ENCODE measurements at places on chromosomes 2 and 18.

- DNase-seq = no peak
Measured at GRCh38 chr2:37857575-37858399, 67.3 kb upstream of the RMDN2 start.

- peak; percentile 79 for DNase-seq
Measured at GRCh38 chr2:105790461-105791149, 45.9 kb downstream of the NCK2 start.

- DNase-seq = no peak
Measured at GRCh38 chr2:162403884-162404283, 60.0 kb downstream of the GCA start.

DNA sequence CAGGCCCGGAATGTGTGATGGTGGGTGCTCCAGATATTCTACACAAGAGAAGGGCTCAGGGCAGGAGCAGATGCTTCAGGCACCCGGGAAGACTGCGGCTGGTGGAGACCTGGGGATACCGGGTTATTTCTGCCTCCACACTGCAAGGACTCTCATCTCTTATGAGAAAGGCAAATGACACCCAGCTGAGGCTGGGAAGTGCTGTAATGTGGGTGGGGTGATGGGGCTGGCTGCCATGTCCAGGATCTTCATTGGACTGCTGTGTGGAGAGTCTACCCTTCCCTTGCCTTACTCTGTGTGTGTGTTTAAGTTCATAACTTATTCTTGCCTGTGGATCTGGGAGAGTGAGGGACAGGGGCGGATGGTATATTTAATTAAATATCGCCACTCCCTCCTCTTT lies 124.1 kb downstream of the KLHL29 start:
- DNase-seq = no peak

DNA sequence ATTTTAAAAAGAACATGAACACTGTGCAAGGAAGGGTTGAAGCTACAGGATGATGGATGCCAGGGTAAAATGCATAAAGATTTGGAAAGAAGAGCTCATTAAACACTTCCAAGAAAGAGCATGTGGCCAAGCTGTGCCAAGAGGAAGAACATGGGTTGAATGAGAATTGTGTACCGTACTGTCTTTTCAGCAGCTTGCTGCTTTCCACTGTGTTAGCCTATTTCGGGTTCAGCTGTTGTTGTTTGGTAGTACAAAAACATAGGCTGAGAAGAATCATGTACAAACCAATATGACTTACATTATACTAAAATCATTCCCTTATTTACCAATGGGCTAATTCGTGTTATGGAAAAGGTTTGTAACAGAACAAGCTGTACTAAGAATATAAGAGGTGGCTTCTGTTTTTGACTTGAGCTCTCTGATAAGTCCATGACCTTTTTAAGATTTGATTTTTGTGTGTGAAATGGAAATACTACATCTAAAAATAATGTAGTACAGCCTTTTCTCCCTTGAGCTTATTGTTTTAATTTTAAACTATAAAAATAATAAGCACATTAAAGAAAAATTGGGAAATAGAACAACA lies 188.3 kb upstream of the STON1 start:
- DNase-seq = no peak

DNA sequence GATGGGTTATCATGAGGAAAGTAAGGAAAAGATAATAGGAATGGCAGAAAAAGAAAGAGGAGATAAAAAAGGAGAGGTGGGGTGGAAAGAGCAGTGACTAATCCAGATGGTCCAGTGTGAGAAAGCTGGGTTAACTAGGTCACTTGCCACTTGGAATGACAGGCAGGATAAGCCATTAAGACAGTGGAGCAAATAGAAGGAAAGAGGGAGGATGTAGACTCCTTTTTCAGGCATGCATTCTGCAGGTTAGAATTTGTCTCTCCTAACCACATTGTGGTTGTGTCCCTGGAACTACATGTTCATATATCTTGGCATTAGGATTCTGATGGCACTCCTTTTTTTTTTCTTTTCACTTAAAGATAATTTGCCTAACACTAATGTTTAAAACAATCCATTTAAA lies 13.4 kb upstream of the NEMP2 start:
- DNase-seq = no peak

DNA sequence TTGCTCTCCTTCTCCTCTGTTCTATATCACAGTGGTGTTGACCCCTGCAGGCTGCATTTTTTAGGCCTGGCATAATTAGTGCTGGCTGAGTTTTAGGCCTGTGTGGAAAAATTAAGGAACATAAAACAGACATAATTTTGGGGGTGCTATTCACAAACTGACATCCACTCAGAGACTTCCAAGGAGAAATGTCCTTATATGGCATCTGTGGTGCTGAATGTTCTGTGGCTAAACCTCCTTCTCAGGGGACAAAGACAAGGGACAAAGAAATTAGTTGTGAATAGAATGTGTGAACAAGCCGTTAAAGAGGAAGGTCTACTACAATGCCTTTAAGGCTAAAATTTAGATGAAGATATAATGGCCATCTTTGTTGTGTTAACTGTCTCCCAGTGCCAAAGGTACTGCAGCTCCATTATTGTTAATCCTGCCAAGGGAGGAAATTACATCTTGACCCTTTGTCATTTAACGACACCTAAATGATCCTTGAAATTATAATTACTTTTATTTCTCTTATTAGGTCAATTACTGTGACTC lies 870.0 kb upstream of the CHAC2 start:
- DNase-seq = no peak

- no peak for DNase-seq
Measured at GRCh38 chr2:6309415-6310255, 556.1 kb downstream of the CMPK2 start.

- DNase-seq = no peak
Measured at GRCh38 chr18:62531078-62531477, 8.3 kb downstream of the ZCCHC2 start.

DNA sequence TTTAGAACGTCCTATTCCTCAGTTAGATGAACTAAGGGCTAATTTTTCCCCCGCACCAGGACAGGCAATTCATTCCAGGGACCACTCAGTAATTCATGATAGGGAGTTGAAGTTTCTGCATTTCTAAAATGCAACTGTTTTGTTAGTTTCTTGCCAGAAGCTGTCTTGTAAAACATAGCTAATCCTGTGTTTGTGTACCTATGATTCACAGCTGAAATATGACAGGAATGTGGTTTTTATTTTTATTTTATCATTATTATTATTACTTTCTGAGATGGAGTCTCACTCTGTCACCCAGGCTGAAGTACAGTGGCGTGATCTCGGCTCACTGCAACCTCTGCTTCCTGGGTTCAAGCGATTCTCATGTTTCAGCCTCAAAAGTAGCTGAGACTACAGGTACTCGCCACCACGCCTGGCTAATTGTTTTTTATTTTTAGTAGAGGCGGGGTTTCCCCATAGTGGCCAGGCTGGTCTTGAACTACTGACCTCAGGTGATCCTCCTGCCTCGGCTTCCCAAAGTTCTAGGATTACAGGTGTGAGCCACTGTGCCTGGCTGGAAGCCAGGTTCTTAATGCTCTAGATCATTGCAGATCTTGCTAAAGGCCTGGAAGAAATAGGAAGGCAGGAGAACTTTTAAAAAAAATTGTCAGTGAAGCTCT lies 154.8 kb upstream of the FHL2 start:
- DNase-seq = no peak

- no peak for DNase-seq
Measured at GRCh38 chr2:173175222-173175621, 99.6 kb downstream of the MAP3K20 start.
